ENCODE measurements at places on chromosomes 7 and 10. TPM values are rescaled to one million over a fixed set of nuclear protein-coding genes. Genes with fewer than 3 reads are reported as not detected.

DNA sequence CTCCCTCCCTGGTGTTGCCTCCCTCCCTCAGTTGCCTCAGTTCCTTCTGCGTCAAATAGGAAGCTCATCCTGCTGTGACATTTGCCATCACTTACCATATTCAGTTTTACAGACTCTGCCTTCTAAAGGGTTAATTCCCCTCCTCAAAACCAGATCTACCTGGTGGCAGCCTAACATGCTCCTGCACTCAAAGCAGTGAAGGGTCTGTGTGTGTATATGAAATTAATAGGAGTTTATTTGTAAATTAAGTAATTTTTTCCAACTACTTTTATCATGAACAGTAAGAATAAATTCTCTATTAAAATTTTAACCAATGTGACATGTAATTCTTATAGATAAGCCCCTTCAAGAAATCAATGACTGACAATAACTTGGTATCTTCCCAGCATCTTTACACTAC lies 158.6 kb upstream of the INSYN2A start:
- no peak for DNase-seq

DNA sequence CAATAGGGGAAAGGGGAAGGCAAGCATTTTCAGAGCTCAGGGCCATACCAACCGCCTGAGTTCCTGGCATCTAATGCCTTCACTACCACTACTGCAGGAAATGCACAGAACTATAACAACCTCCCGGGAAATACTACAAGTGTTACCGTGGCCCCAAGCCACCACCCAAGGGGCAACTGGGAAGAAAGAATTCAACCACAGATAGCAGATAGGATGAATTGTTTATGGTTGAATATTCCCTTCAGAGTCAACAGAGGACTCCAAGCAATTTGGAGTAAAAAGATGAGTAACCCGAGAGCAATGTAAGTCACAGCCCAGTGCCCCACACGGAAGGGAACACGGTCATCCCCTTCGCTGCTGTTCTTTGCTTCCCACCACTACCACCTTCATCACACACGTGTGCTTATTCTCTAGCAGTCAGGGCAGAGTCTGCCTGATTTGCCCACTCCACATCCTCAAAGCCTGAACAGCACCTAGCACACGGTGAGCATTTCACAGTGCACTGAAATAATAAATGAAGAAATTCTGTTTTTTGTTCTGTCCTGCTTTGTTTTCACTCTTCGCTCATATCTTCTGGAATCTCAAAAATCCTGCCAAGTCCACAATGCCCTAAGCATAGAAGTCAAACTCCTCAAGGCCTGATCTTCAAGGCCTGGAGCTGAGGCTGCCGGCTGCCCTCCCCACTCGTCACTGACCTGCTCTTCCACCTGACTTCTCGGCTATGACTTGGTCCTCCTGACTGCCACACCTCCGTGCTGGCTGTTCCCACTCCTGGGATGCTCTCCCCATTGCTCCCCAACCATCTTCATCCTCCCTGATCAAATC lies 221.1 kb downstream of the KCNMA1 start:
- DNase-seq = no peak

DNA sequence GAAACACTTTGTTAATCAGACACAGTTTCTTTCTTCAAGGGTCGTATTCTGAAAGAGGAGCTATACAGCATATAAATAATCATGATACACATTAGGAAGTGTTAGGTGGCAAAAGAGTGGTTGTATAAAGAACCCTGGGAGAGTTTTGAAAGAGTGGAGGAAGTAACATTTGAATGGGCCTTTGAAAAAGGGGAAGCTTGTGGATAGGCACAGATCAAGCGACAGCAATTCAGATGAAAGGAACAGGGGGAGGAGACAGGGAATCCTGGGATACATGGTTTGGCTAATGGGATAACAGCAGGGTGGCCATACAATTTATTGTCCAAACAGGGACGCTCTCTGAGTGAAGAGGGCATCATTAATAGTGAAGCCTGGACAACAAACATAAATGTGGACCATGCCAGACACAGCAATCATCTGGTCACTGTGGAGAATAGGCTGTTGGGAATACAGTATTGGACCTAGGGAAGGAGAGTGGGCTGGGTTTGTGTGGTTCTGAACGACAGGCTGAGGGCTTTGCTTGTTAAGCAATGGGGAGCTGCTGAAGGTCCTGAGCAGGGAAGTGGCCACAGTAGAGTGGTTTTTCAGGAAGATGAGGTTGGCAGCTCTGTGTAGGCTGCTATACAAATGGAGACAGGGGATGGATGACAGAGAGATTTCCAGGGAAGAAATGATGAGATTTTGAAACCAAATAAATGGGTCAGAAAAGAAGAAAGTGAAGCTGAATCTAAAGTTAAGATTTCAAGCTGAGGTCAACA lies 75.9 kb downstream of the ICA1 start:
- no peak for DNase-seq

Gene SRRM3
- not detected for total RNA-seq

Gene ARMC3
- total RNA-seq = not detected

Gene VIPR2
- not detected for total RNA-seq

All from activated naive CD8-positive, alpha-beta T cell treated with anti-CD3 and anti-CD28 coated beads for 36 hours (primary cell).